ENCODE measurements at places on chromosomes 5 and 9. TPM values are rescaled to one million over a fixed set of nuclear protein-coding genes. Genes with fewer than 3 reads are reported as not detected.

DNA sequence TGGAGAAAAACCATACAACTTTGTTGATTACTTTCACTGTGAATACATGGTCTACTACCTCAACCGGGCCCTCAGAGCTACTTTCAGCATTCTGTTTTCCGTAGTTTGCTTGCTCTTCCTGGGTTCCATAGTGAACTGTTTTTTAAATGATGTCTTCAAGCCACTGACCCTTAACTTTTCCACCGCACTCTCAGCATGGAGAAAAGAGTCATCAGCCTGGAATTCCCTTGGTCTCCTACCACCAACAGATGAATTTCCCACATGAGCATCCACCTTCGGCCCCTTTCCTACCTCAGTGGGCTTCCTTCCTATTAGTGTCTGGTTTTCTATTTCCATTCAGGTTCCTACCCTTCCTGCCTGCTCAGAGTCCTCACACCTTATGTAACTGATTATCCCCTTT lies 135.9 kb upstream of the ADAMTSL1 start:
- no peak for DNase-seq

DNA sequence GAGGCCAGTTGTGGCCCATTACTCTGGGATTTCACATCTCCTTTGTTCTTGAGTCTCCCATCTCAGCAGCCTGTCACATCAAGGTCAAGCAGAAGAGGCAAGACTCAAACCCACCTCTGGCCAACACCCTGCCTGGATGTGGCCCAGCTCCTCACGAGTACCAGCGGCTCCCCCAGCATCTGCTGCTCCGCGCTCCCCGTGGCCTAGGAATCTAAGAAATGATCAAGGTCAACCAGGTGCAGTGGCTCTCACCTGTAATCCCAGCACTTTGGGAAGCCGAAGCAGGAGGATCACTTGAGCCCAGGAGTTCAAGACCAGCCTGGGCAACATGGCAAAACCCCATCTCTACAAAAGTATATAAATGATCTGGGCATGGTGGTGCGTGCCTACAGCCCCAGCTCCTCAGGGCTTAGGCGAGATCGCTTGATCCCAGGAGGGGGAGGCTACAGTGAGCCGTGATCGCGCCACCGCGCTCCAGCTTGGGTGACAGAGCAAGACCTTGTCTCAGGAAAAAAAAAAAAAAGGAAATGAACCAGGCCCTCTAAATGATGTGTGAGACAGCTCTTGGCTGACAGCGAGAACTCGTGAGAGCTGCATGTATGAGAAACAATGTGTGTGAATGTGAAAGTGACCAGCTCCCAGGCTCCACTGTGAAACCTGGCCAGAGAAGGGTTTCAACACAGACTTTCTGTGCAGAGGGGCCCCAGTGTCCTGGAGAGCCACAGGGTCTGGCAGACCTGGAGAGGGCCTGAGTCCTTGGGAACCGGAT lies 61.6 kb upstream of the ANGPTL2 start:
- peak; percentile 67 for DNase-seq

GRCh38 chr9:137679695-137680305 lies 61.0 kb downstream of the EHMT1 start:
- no peak for DNase-seq

DNA sequence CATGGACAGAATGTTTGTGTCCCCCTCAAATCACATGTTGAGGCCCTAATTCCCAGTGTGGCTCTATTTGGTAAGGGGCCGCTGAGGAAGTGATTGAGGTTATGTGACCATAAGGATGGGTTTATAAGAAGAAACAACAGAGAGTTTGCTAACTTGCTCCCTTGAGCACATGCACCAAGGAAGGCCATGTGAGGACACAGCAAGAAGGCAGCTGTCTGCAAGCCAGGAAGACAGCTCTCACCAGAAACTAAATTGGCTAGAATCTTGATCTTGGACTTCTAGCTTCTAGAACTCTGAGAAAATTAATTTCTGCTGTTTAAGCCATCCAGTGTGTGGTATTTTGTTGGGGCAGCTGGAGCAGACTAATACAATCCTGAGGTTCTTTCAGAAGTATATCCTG lies 35.2 kb upstream of the CDC42SE2 start:
- DNase-seq = no peak

GRCh38 chr5:134813407-134813806 lies 32.4 kb upstream of the C5orf24 start:
- no peak for DNase-seq

DNA sequence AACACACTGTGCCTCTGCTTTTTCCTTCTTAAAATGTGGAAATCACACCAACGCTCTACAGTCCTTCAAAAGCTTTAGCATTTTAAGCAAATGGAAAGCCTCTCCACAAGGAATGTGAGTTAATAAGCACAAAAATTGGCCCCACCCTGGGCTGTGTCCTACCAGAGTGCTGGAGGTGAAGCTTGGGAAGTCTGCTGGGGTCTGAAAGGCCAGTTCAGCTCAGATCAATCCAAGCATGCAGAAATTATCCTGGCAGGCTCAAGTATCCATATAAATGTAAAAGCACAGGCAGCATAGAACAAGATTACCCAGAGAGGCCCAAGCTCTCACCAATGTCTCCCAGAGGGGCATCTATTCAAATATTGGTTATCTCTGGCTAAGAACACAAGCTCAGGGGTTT lies 98.5 kb downstream of the ESM1 start:
- no peak for DNase-seq

- no peak for DNase-seq
These were observed 38.2 kb upstream of the SLCO6A1 start for GRCh38 chr5:102537011-102537410.

DNA sequence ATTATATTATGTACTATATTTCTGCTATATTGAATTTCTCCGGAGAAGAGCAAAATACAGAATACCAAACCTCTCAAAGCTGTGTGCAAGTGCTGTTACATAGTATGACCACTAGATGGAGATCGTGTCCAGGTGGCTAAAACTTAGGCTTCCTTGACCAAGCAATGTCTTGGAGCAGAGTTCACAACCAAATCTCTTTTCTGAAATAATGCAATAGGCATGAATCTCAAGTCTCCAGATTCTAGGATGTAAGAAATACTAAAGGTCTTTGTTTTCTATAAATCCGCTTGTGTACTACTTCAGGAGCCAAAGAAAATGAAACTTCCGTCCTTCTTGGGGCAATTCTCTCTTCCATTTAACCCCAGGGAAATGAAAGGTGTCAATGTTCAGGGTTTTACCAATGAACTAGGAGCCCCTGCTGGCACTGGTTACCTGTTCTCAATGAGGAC lies 181.5 kb upstream of the RAI14 start:
- peak; percentile 61 for DNase-seq

DNA sequence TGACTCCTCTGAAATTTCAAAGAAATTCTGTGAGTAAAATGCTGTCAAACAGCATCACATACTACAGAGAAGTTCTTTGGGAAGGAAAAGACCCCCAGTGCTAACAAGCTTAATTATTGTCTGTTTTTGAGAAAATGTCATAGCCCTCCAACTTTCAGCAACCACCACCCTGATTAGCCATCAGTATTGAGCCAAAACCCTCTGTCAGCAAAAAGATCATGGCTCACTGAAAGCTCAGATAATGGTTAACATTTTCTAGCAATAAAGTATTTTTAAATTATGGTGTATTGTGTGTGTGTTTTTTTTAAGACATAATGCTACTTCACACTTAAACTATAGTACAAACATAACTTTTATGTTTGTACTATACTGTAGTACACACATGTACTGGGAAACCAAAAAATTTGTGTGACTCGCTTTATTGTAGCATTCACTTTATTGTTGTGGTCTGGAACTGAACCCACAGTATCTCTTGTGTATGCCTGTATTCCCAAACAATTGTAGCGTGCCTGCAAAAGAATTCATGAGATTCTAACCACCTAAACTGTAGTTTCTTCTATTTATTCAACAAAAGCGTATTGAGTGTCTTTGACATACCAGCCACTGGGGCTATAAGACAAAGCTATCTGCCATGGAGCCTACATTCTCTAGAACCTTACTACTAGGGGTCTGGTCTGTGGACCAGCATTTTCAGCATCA lies 31.6 kb downstream of the TLE4 start:
- DNase-seq = no peak

- DNase-seq = no peak
These were observed 71.0 kb upstream of the FAM120A start for GRCh38 chr9:93380410-93381060.

DNA sequence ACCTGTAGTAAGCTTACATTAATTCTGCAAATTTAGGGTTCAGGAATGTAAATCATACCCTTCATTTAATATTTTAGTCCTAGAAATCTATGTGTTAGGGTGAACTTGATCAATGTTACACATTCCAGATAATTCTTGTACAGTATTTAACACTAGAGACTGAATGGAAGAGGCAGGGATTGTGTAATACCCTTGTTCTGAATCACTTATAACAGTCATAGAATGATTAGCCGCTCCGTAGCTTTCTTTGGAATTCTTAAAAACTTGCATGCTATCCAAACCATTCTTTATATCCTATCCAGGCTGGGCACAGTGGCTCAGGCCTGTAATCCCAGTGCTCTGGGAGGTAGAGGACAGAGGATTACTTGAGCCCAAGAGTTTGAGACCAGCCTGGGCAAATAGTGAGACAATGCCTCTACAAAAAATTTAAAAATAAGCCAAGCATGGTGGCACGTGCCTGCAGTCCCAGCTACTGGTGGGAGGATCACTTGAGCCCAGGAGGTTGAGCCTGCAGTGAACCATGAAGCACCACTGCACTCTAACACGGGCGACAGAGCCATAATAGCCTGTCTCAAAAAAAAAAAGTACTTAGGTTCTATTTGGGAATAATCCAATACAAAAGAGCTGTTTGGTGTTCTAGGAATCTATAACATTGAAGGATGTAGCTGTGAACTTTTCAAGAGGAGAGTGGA lies 8.3 kb downstream of the ZNF483 start:
- DNase-seq = no peak

DNA sequence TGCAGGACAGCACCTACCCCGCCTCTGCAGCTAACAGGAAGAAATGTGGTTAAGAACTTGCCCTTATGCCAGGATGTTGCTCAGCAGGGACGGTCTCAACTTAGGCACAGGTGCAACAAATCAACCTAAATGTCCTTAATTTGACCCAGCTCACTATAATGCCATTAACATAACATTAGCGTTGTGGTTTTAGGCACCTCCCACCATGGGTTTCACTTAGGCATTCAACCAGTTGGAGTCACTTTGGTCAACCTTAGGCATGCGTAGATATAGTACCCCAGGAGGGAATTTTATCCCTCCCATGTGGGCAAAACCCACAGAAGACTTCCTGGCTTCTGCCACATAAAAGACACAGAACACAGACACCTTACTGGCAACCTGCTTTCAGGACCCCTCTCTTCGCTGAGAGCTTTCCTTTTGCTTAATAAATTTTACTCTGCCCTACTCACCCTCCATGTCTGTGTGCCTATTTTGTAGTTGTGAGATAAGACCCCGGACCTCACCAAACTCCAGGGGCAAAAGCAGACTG lies 8.7 kb upstream of the ERAP1 start:
- no peak for DNase-seq

DNA sequence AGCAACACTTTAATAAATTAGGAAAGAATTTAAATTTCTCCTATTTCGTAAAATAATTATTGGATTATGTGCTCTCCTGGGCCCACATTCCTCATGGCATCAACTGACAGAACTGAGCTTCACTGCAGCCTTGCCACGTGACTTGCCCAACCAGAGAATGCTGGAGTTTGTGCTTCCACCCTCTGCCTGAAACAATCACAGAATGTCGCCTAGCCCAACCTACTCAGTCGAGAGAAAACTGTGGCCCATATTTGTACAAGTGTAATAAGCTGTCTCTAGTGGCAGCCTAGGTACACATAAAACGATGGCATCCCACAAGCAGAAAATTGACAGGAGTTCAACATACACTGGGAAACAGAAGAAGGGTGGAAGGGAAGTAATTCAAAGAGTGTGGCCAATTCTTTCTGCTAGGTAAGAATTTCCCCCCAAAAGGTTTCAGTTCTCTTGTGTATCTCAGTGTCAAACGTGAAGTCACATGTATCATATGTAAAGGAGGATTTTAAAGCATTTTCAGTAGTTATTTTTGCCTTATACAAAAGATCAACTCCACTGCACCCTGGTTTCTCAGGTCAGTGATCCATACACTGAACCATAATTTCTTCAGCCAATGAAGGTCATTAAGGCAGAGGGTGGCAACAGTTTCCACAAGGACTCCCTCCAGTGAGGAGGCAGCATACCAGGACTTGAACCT lies 41.7 kb downstream of the ZNF608 start:
- DNase-seq = no peak

GRCh38 chr5:41371738-41372137 lies 138.7 kb downstream of the PLCXD3 start:
- no peak for DNase-seq

DNA sequence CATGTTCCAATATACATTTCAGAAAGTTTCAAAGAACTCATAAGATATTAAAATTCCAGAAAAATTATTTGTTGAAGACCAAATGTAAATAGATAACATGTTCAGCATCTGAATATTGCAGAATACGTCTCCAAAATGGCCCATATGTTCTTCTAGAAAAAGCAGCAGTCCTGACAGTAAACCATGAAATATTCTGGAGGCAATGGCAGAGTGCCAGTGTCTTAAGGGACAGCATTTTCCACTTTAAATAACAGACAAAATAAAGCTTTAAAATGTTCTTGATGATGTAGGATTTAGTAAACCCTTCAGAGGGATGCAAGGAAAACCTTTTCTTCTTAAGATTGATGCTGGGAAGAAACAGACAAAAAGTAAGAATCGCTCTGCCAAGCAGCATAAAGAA lies 721.0 kb downstream of the NR2F1-AS1 start:
- DNase-seq = no peak

- no peak for DNase-seq
These were observed 2.6 kb upstream of the SEMA6A start for GRCh38 chr5:116577064-116577788.

GRCh38 chr9:129482521-129483414 lies 138.1 kb downstream of the C9orf50 start:
- DNase-seq = peak; percentile 92

DNA sequence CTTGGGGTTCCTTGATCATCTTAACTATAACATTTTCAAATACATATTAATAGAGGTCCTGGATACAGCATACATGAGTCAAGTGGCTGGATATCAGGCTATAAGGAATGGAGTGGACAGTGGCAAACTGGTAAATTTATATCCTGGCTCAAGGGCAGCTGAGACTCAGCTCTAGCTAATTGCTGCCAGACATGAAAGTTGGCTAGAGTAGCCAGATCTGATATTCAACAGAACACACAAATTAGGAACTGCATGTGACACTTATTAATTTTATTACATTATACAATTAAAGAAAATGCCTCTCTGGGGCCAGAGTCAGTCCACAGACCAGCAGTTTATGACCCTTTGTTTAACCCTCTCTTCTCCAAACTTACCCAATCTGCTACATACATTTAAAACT lies 206.5 kb downstream of the KCTD16 start:
- no peak for DNase-seq

DNA sequence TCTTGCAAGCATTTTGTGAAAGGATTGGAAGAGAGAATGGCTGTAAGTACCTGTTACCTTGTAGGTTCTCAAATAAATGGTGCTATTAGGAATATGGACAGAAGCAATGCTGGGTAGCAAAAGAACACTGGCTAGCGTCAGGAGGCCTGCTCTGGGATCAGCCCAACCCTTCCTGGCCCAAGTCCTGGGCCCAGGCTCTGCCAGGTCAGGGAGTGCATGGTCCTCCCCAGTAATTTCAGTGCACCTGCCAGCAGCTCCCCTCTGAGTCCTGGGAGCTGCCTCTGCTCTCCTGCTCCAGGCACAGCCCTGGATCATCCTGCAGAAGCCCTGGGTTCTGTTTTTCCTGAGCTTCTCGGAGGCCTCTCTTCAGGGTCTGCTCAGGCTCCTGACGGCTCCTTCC lies 89.5 kb upstream of the ARAP3 start:
- DNase-seq = no peak

- no peak for DNase-seq
These were observed 9.7 kb upstream of the URM1 start for GRCh38 chr9:128361296-128361985.

PCDHGB2 gene
- 2.1 TPM for polyA plus RNA-seq

ZNF883 gene
- polyA plus RNA-seq = 9.6 TPM

CDX1 gene
- not detected for polyA plus RNA-seq

TMEM141 gene
- polyA plus RNA-seq = 28.1 TPM

PCDHB5 gene
- 3.7 TPM for polyA plus RNA-seq
